ENCODE measurements at places on chromosomes 12 and 14. TPM values are rescaled to one million over a fixed set of nuclear protein-coding genes. Genes with fewer than 3 reads are reported as not detected.

GRCh38 chr12:89192429-89192828, 159.9 kb downstream of the DUSP6 start:
- no peaks in the 10 kb centered on the region for H3K27me3 ChIP-seq
- no peak overlapping the region for H3K4me3 ChIP-seq
- DNase-seq, result no peak
- no peak overlapping the region for H3K27ac ChIP-seq
- H3K4me1 ChIP-seq, result no peaks in the 10 kb centered on the region
- no peaks in the 10 kb centered on the region for H3K36me3 ChIP-seq

- no peak overlapping the region for H3K27ac ChIP-seq
- H3K27me3 ChIP-seq, result no peaks in the 10 kb centered on the region
- peaks cover 17% of the 10 kb centered on the region for H3K36me3 ChIP-seq
- no peak for DNase-seq
- no peaks in the 10 kb centered on the region for H3K4me1 ChIP-seq
Observed at GRCh38 chr12:56709759-56710376, 15.2 kb downstream of the NACA start.

DNA sequence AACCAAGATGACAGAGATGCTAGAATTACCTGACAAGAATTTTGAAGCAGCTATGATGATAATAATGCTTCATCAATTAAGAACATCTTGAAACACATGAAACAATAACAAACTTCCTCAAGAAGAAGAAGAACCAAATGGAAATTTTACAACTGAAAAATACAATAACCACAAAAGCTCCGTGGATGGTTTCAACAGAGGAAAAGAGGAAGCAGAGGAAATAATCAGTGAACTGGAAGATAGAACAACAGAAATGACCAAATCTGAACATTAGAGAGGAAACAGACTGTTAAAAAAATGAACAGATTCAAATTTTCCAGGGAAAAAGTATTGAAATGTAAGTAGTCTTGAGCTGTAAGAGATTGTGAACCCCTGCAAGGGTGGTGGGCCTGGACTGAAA, 62.8 kb upstream of the SLC35F4 start:
- H3K27me3 ChIP-seq, result no peaks in the 10 kb centered on the region
- H3K4me3 ChIP-seq, result no peak overlapping the region
- no peaks in the 10 kb centered on the region for H3K4me1 ChIP-seq
- no peak overlapping the region for H3K27ac ChIP-seq
- DNase-seq, result no peak

DNA sequence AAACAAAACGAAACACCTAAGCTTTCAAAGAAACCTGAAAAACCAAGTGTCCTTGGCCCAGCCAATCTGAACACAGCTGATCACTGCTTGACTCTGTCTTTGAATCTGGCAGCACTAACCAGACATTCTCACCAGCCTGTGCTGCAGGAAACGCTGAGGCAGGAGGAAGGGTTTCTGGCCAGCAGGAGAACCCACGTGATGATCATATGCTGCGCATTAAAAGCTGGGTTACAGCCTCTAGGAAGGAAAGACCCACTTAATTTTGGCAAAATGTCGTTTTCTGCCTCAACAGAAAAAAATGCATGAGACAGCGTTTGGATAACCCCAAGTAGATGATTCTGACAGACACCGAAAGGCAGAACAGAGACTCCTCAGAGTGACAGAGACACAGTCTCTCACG, 9.8 kb downstream of the APPL2 start:
- no peak overlapping the region for H3K4me3 ChIP-seq
- H3K36me3 ChIP-seq, result no peaks in the 10 kb centered on the region
- peak; percentile 78 for DNase-seq
- H3K27me3 ChIP-seq, result no peaks in the 10 kb centered on the region
- peaks cover 25% of the 10 kb centered on the region for H3K4me1 ChIP-seq

- H3K27ac ChIP-seq, result peak overlapping the region; percentile 95
- no peaks in the 10 kb centered on the region for H3K36me3 ChIP-seq
- peak overlapping the region; percentile 18 for H3K4me3 ChIP-seq
- DNase-seq, result peak; percentile 85
- no peaks in the 10 kb centered on the region for H3K27me3 ChIP-seq
Observed at GRCh38 chr12:120316798-120317223, 10.8 kb downstream of the PLA2G1B start.

- no peaks in the 10 kb centered on the region for H3K36me3 ChIP-seq
- no peak overlapping the region for H3K27ac ChIP-seq
- H3K4me1 ChIP-seq, result peaks cover 7% of the 10 kb centered on the region
- DNase-seq, result no peak
- no peak overlapping the region for H3K4me3 ChIP-seq
- no peaks in the 10 kb centered on the region for H3K27me3 ChIP-seq
Observed at GRCh38 chr12:75738486-75738885, 227.1 kb upstream of the KRR1 start.

GRCh38 chr12:76946446-76946845, 67.6 kb upstream of the CSRP2 start:
- no peaks in the 10 kb centered on the region for H3K27me3 ChIP-seq
- no peak overlapping the region for H3K27ac ChIP-seq
- no peaks in the 10 kb centered on the region for H3K36me3 ChIP-seq
- H3K4me3 ChIP-seq, result no peak overlapping the region

- H3K27ac ChIP-seq, result no peak overlapping the region
- H3K27me3 ChIP-seq, result no peaks in the 10 kb centered on the region
- peaks cover 3% of the 10 kb centered on the region for H3K36me3 ChIP-seq
- no peak overlapping the region for H3K4me3 ChIP-seq
- no peaks in the 10 kb centered on the region for H3K4me1 ChIP-seq
Observed at GRCh38 chr14:105384041-105384557, 14.2 kb upstream of the TEX22 start.

- H3K36me3 ChIP-seq, result no peaks in the 10 kb centered on the region
- no peaks in the 10 kb centered on the region for H3K27me3 ChIP-seq
- no peak overlapping the region for H3K4me3 ChIP-seq
- no peak overlapping the region for H3K27ac ChIP-seq
- DNase-seq, result no peak
Observed at GRCh38 chr12:98998697-98999299, 353.7 kb downstream of the APAF1 start.

GRCh38 chr14:92906823-92907222, 16.1 kb upstream of the CHGA start:
- H3K36me3 ChIP-seq, result no peaks in the 10 kb centered on the region
- no peaks in the 10 kb centered on the region for H3K4me1 ChIP-seq
- H3K27ac ChIP-seq, result no peak overlapping the region
- H3K27me3 ChIP-seq, result no peaks in the 10 kb centered on the region
- H3K4me3 ChIP-seq, result no peak overlapping the region

DNA sequence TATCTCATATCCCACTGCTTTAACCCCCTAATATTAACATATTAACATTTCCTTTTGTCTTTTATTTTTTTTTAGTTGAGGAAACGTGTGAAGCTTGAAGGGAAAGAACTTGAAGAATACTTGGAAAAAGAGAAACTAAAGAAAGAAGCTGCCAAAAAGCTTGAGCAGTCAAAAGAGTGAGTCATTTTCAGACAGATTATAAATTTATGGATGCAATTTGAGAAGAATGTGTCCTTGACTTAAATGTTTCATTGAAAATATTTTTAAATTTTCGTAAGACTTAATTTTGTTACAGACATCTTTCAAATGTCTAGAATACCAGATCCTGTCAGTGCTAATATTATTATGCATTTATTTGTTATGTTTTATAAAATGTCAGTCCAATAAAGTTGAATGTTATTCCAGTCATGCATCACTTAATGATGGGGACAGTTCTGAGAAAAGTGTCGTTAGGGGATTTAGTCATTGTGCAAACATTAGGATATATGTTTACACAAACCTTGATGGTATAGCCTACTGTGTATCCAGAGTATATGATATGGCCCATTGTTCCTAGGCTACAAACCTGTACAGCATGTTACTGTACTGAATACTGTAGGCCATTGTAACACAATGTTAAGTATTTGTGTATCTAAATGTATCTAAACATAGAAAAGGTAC, 32.6 kb downstream of the CPSF2 start:
- no peak overlapping the region for H3K4me3 ChIP-seq
- peaks cover 21% of the 10 kb centered on the region for H3K36me3 ChIP-seq

DNA sequence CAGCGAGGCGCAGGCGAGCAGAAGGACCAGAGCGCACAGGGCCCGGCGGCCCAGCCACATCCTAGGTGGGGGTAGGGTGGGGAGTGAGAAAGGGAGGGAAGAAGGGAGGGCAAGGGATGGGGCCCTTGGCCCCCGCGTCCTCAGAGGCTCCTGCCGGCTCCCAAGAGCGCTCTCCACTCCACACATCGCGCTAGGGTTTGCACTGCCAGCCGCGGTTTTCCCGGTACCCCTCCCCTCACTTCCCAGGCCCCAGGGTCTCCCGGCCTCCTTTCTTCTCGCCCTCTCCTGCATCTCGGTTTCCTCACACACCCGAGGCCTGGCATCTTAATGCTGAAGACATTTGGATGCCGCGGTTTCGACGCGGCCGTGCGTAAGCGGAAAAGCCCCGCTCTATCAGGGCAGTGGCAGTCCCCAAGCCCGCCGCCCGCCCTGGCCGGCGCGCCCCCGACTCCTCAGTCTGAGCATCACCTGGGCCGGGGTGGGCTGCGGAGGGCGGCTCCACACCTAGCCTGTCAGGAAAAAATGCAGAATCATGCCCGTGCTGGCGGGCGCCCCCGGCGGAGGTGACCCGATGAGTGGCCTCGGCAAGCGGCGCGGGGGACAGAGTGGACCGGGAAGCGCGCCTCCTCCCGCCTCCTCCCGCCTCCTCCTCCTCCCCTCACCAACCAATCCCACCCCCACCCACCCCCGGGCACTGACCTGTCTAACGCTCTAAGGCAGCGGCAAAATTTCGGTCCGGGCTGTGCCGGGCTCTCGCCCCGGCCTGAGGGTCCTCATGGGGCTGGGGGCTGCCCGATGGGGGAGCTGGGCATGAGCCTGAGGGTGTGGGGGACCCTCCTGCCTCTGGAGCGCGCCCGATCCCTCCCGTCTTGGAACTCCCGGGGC, 686 bp downstream of the B4GALNT1 start:
- H3K4me3 ChIP-seq, result no peak overlapping the region
- DNase-seq, result no peak
- peaks cover 26% of the 10 kb centered on the region for H3K4me1 ChIP-seq
- H3K36me3 ChIP-seq, result no peaks in the 10 kb centered on the region

GRCh38 chr14:70707138-70708038, 65.7 kb downstream of the TTC9 start:
- H3K4me3 ChIP-seq, result no peak overlapping the region
- H3K36me3 ChIP-seq, result no peaks in the 10 kb centered on the region
- H3K27me3 ChIP-seq, result no peaks in the 10 kb centered on the region
- peak; percentile 74 for DNase-seq
- H3K27ac ChIP-seq, result peak overlapping the region; percentile 63

DNA sequence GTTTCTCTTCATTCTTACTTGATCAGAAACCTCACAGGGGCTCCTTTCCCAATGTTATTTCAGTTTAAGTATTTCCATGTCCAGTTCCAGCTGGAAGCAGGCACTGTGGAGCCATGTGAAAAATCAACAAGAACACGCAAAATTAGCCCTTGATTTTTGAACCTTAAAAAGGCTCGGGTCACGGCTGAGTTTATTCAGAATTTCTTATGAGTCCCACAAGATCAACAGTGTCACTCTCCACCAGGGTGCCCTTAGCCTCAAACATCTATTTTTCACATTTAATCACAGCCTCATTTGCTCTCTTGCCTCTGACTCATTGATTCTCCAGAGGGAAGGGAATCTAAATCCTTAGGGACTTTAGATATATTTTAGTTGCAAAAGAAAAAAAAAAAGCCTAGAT, 157.7 kb upstream of the AVPR1A start:
- no peaks in the 10 kb centered on the region for H3K36me3 ChIP-seq
- no peak overlapping the region for H3K27ac ChIP-seq
- no peaks in the 10 kb centered on the region for H3K27me3 ChIP-seq
- DNase-seq, result no peak

- no peak overlapping the region for H3K4me3 ChIP-seq
- no peaks in the 10 kb centered on the region for H3K27me3 ChIP-seq
- DNase-seq, result no peak
- H3K27ac ChIP-seq, result no peak overlapping the region
- no peaks in the 10 kb centered on the region for H3K36me3 ChIP-seq
- peaks cover 14% of the 10 kb centered on the region for H3K4me1 ChIP-seq
Observed at GRCh38 chr14:102616799-102617198, 24.4 kb downstream of the RCOR1 start.

GRCh38 chr12:109147954-109148353, 31.6 kb downstream of the ACACB start:
- DNase-seq, result peak; percentile 46
- no peak overlapping the region for H3K27ac ChIP-seq
- H3K4me1 ChIP-seq, result peaks cover 47% of the 10 kb centered on the region
- no peaks in the 10 kb centered on the region for H3K36me3 ChIP-seq
- no peak overlapping the region for H3K4me3 ChIP-seq

- H3K4me3 ChIP-seq, result no peak overlapping the region
- H3K27ac ChIP-seq, result no peak overlapping the region
- H3K27me3 ChIP-seq, result no peaks in the 10 kb centered on the region
- no peak for DNase-seq
- no peaks in the 10 kb centered on the region for H3K4me1 ChIP-seq
- H3K36me3 ChIP-seq, result no peaks in the 10 kb centered on the region
Observed at GRCh38 chr14:82422230-82422629, 888.6 kb upstream of the SEL1L start.

GRCh38 chr12:2897418-2897817, 6.7 kb downstream of the TULP3 start:
- no peaks in the 10 kb centered on the region for H3K27me3 ChIP-seq
- no peak for DNase-seq
- H3K27ac ChIP-seq, result no peak overlapping the region

DNA sequence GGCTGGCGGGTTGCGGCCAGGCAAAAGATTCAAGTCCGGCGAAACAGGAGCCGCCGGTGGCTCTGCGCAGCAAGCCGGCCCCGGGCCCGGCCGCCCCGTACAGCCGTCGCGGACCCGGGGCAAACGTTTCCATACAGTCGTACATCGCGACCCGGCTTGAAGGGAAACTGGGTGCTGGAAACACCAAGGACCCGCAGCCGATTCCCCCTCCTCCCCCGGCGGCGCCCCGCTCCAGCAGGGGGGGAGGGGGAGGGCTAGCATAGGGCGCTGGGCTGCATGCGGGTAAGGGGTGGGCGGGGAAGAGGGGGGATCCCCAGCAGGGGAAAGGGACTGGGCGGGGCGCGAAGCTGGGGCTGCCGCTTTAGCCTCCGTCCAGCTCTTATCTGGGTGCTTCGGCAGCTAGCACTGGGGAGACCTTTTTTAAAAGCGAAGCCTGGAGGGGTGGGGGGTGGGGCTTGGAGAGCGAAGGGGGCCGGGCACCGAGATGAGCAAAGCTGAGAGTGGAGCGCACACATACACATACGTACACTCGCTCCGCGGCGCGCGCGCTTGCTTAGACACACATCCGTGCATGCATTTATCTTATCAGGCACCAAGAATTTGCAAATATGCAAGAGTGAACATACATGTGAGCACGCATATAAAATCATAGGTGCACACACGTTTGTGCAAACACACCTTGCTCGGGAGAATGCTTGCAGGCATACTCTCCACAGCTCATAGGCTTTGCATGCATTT, 11.9 kb downstream of the RARG start:
- no peaks in the 10 kb centered on the region for H3K36me3 ChIP-seq
- H3K27ac ChIP-seq, result peak overlapping the region; percentile 99
- H3K4me3 ChIP-seq, result peak overlapping the region; percentile 60

GRCh38 chr14:68466491-68466977, 326.3 kb downstream of the ZFP36L1 start:
- peak overlapping the region; percentile 20 for H3K27ac ChIP-seq
- DNase-seq, result no peak
- H3K27me3 ChIP-seq, result no peaks in the 10 kb centered on the region
- H3K4me3 ChIP-seq, result no peak overlapping the region
- no peaks in the 10 kb centered on the region for H3K36me3 ChIP-seq

- DNase-seq, result no peak
- H3K4me3 ChIP-seq, result no peak overlapping the region
- H3K27me3 ChIP-seq, result no peaks in the 10 kb centered on the region
- no peaks in the 10 kb centered on the region for H3K4me1 ChIP-seq
Observed at GRCh38 chr14:74543771-74544438, 50.3 kb downstream of the ISCA2 start.

Gene PKP2
- 31.9 TPM for total RNA-seq

Gene KRT74
- not detected for total RNA-seq

Gene ACRBP
- 0.78 TPM for total RNA-seq

Gene SYNE2
- 240 TPM for total RNA-seq

Gene NOPCHAP1
- 6.5 TPM for total RNA-seq

Gene C1R
- 133 TPM for total RNA-seq

Gene CEBPE
- not detected for total RNA-seq

Data from body of pancreas (tissue), 4 donors.